ENCODE measurements at places on chromosomes 1 and 21.

- no peak for DNase-seq
- no peak overlapping the region for H3K27ac ChIP-seq
- no peak overlapping the region for H3K4me3 ChIP-seq
- H3K4me1 ChIP-seq = peaks cover 5% of the 10 kb centered on the region
Observed at GRCh38 chr1:200486634-200487033, 76.8 kb upstream of the ZNF281 start.

DNA sequence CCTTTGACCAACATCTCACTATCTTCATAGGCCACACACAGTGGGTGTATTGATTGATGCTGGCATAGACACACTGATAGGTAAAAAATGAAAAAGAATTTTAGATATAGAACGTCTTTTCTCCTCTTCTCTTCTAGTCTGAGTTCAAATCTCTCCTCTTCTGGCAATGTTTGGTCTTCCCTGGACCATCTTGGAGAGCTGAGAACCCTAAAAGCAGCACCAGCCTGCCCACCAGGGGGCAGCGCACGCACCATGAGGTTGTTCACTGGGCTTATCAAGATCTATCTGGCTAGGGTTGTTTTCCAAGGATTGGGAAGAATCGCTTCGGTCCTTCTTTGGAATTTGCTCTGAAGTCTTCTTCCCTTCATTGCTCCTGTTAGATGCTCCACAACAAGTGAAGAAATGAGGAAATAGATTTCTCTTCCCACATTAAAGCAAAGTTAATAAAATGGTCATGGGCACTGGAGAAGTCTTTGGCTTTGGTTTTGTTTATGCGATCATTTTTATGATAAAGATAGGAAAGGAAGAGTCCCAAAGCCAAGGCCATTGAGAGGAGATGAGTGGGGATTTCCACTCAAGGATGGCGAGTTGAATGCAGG lies 104.0 kb upstream of the OLIG2 start:
- no peaks in the 10 kb centered on the region for H3K27me3 ChIP-seq
- no peak overlapping the region for H3K4me3 ChIP-seq
- DNase-seq = peak; percentile 35
- H3K36me3 ChIP-seq = no peaks in the 10 kb centered on the region
- H3K4me1 ChIP-seq = peaks cover 9% of the 10 kb centered on the region
- no peak overlapping the region for H3K27ac ChIP-seq

DNA sequence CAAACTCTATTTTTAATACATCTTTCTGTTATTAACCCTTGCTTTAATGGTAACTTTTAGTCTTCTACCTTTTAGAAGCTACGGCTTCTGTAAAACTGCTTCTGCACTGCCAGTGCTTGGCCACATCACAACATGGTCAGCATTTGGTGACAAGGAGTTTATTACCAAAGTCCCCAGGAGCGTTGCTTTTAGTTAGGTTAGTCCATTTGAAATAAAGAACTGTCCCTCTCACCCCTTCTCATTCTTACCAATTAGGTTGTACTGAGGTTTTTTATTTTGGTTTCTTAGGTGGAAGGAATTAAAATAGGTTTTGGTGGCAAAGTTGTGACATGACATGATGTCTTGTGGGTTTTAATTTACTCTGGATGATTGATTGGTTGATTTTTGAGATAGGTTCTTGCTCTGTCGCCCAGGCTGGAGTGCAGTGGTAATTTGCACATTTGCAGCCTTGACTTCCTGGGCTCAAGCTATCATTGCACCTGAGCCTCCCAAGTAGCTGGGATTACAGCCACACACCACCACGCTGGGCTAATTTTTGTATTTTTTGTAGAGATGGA lies 39.2 kb downstream of the SPEN start:
- no peak for DNase-seq
- no peaks in the 10 kb centered on the region for H3K27me3 ChIP-seq
- H3K4me3 ChIP-seq = no peak overlapping the region
- peaks cover 32% of the 10 kb centered on the region for H3K36me3 ChIP-seq
- peaks cover 58% of the 10 kb centered on the region for H3K4me1 ChIP-seq
- peak overlapping the region; percentile 31 for H3K27ac ChIP-seq

DNA sequence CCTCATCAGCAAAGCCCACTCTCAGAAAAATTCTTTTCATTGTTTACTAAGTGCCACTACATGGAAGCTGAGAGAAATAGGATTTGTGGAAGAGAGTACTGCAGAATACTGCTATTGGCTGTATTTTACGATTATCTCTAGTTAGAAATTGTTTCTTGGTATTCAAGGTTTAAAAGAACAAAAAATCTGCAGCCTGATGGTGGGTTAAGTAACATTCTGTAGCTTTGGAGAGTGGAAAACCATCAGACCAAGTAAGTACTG lies 27.3 kb downstream of the PTTG1IP start:
- H3K27ac ChIP-seq = no peak overlapping the region
- H3K27me3 ChIP-seq = no peaks in the 10 kb centered on the region
- no peaks in the 10 kb centered on the region for H3K4me1 ChIP-seq
- peaks cover 38% of the 10 kb centered on the region for H3K36me3 ChIP-seq
- no peak for DNase-seq

DNA sequence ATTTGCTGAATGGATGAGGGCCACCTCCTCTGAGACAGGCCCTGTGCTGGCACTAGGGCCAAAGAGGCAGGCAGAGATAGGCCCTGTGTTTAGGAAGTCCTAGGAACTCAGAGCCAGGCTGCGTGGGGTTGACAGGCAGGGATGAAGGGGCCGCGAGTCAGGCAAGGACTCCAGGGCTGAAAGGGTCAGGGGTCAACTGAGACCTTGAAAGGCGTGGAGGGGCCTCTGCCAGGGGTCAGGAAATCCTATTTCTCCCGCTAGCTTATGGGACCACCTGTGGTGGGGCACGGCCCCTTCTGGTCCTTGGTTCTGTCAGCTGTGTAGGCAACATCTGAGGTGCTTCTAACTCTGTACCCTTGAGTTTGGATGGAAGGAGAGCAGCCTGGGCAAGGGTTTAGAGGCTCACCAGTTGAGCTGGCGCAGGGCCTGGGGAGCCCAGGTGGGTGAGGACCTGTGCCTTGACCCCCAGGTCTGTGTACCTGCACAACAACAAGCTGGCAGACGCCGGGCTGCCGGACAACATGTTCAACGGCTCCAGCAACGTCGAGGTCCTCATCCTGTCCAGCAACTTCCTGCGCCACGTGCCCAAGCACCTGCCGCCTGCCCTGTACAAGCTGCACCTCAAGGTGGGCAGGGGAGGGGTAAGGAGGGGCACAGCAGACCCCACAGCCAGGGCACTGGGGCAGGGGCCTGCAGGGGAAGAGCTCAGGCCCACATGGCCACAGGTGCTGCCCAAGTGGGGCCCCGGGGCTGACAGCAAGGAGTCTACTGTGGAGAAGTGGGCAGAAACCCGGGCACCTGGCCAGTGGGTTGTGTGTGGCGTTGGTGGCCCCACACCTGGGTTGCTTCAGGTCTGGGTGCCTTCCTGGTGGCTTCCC lies 14.9 kb downstream of the PODN start:
- no peaks in the 10 kb centered on the region for H3K4me1 ChIP-seq
- H3K27ac ChIP-seq = no peak overlapping the region
- DNase-seq = no peak

DNA sequence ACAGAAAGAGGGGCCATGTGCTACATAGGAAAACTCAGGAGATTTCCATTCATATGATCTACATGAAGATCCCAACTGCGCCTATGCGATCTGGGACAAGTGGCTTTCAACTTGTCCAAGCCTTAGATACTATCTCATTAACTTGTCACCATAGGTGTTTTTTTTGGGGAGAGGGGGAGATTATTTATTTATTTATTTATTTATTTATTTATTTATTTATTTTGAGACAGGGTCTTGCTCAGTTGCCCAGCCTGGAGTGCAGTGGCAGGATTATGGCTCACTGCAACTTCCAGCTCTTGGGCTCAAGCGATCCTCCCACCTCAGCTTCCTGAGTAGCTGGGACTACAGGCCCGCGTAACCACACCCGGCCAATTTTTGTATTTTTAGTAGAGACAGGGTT lies 11.3 kb downstream of the FABP3 start:
- no peaks in the 10 kb centered on the region for H3K27me3 ChIP-seq
- H3K36me3 ChIP-seq = peaks cover 15% of the 10 kb centered on the region
- DNase-seq = no peak
- no peak overlapping the region for H3K27ac ChIP-seq
- H3K4me3 ChIP-seq = no peak overlapping the region
- no peaks in the 10 kb centered on the region for H3K4me1 ChIP-seq

- H3K36me3 ChIP-seq = peaks cover 8% of the 10 kb centered on the region
- DNase-seq = no peak
- peaks cover 59% of the 10 kb centered on the region for H3K27me3 ChIP-seq
- no peak overlapping the region for H3K27ac ChIP-seq
Observed at GRCh38 chr1:100539836-100540536, 2.0 kb downstream of the GPR88 start.

DNA sequence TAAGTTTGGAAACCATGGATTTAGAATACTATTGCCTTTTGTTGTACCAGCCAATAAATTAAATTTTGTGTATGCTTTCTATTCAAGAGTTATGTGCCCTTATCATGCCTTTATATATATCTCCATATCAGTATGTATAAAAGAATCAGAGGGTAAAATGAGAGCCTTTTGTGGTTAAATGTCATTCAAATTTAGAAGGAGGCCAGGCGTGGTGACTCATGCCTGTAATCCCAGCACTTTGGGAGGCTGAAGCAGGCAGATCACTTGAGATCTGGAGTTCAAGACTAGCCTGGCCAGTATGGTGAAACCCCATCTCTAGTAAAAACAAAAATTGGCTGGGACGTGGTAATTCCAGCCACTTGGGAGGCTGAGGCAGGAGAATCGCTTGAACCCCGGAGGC lies 88.9 kb downstream of the XPR1 start:
- no peak for DNase-seq
- no peak overlapping the region for H3K4me3 ChIP-seq
- peaks cover 18% of the 10 kb centered on the region for H3K4me1 ChIP-seq

GRCh38 chr1:31661856-31662255 lies 17.2 kb upstream of the PEF1 start:
- H3K27me3 ChIP-seq = no peaks in the 10 kb centered on the region
- no peak overlapping the region for H3K27ac ChIP-seq
- no peaks in the 10 kb centered on the region for H3K4me1 ChIP-seq
- no peaks in the 10 kb centered on the region for H3K36me3 ChIP-seq

DNA sequence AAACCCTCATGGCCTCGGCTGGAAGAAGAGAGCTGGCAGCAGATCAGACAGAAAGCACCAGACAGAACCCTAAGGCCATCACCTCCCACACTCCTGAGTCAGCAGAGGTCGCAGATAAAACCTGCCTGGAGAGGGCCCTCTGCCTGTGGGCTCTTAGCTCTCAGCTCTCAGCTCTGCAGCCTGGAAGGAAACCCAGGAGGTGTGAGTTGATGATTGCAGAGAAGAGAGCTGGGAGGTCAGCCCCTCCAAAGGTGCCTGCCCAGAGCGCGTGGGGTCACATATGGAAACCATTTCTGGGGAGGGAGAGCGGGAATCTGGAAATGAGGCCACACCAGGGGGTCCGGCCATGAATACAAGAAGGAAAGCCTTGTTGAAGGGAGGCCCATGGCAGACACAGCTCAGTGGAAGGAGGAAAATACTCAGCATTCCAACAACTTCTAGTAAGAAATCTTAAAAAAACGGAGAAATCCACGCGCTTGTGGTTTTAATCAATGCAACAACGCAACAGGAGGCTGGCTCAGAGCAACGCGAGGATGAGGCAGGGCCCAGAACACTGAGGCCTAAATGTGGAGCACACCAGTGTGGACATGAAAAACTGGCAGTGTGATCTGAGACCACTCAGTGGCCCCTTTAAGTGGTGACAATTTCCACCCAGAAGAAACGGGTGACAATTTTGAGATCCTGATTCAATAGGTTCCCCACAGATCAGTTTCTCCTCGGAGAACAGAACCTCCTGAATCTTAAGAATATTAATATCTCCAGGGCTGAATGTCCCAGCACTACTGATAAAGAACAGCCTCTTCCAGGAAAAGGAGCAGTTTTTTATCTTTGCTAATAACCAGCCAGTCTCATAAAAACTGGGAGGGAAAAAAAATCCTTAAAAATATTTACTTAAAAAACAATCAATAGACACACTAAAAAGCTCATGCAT lies 45.7 kb downstream of the PSMG1 start:
- DNase-seq = no peak
- H3K4me3 ChIP-seq = no peak overlapping the region
- H3K27ac ChIP-seq = no peak overlapping the region
- H3K36me3 ChIP-seq = no peaks in the 10 kb centered on the region

DNA sequence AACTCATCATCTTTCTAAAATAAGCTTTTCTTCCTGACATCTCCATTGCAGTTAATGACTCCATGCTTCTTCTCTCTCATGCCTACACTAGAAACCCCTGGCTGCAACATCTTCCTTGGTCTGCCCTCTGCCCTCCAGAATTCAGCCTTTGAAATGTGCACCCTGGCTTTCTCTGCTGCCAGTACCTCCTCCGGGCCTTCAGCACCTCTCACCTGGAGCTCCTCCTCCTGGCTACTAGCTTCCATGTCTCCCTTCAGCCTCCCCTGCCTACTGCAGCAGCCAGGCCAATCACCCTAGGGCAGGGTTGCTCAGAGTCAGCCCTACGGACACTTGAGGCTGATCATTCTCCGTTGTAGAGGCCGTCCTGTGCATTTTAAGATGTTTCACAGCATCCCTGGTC lies 18.3 kb downstream of the SUSD4 start:
- no peak overlapping the region for H3K4me3 ChIP-seq
- H3K27me3 ChIP-seq = peaks cover 19% of the 10 kb centered on the region
- H3K36me3 ChIP-seq = no peaks in the 10 kb centered on the region
- H3K4me1 ChIP-seq = no peaks in the 10 kb centered on the region

- H3K27me3 ChIP-seq = peaks cover 32% of the 10 kb centered on the region
- no peak overlapping the region for H3K4me3 ChIP-seq
- no peak for DNase-seq
- no peak overlapping the region for H3K27ac ChIP-seq
- H3K36me3 ChIP-seq = no peaks in the 10 kb centered on the region
Observed at GRCh38 chr1:94334764-94335163, 83.4 kb upstream of the ABCD3 start.

DNA sequence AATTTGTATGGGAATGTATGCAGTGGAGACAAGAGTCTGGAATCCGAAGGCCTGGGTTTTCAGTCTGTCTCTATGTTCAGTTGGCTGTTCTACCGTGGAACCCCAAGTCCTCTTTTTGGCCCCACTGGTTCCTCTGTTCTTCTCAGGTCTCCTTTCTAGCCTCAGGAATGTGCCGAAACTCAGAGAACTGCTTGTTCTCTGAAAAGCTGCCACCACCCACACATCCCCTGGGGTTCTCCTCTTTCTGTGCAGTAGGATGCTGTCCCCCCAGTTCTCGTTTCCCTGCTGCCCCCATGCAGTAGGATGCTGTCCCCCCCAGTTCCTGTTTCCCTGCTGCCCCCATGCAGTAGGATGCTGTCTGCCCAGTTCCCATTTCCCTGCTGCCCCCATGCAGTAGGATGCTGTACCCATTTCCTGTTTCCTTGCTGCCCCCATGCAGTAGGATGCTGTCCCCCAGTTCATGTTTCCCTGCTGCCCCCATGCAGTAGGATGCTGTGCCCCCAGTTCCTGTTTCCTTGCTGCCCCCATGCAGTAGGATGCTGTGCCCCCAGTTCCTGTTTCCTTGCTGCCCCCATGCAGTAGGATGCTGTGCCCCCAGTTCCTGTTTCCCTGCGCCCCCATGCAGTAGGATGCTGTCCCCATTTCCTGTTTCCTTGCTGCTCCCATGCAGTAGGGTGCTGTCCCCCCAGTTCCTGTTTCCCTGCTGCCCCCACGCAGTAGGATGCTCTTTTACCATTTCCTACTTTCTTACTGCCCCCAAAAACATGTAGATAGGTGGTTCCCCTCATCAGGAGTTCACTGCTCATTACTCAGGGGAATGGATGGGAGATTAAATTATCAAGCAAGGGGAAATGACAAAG lies 35.3 kb downstream of the OPTC start:
- H3K4me3 ChIP-seq = no peak overlapping the region
- H3K4me1 ChIP-seq = no peaks in the 10 kb centered on the region
- H3K27ac ChIP-seq = no peak overlapping the region

All from effector memory CD8-positive, alpha-beta T cell (primary cell).